ENCODE measurements at places on chromosomes 13 and 19.

DNA sequence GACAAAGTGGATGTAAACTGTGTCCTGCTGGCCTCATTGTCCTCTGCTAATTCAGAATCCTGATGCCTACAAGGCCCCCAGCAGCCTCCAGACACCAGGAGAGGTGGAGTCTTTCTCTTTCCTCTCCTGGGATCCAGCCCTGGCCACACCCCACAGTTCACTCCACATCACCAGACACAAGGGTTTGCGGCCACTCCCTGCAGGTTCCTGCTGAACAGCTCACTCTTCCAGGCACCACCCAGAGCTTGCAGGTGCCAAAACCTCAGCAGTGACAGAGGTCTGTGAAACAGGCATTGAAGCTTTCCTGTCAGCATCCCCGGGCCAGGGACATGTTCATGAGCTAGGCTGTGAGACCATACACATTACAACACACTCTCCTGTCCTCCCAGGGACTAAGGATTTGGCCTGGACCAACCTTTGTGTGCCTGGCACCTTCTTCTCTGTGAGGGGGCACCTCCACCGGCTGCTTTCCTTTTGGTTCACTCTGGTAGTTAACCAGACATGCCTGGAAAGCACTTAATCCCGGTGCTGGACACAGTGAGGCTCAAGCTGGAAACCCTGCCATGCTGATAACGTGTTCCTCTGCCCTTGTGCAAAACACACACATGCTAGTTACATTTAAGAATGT lies 11.1 kb upstream of the ATP12A start:
- DNase-seq: no peak

DNA sequence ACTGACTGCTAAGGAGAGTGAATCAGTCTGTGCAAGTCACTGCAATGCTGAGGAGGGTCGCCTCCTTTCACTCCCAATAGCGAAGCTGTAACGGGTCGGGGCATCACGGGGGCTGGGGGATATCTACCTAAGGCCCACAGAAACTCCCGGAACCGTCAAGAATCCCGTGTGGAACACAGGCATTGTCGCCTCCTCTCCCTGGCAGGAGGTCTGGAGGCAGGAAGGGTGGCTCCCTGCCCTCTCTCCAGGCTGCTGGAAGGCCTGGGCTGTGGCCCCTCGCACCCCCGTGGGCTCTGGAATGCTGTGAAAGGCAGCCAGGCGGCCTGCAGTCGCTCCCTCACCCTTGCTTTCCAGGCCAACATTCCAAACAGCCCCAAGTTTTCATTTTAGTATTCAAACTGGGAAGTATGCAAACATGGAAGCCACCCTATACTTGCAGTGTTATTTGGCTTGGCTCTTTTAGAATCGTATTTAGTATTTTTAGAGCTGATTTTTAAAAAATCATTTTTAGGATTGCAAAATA lies 109.4 kb downstream of the CRYL1 start:
- DNase-seq: no peak

DNA sequence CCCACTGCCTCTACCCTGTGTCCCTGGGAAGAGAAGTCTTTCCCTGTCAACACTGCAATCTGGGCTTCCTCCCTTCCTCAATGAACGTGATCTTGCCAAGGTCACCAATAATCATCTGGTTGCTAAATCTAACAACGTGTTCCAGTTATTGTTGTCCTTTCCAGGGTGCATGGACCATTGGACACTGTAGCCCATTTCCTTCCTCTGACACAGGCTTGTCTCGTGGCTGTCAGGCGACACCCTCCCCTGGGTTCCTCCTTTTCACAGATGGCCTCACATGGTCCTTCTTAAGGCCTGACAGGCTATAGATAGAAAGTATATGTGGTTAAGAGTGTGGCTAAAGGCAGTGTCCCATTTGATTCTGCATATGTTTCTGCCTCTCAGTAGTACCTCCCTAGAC lies 67.7 kb upstream of the STARD13 start:
- no peak for DNase-seq

DNA sequence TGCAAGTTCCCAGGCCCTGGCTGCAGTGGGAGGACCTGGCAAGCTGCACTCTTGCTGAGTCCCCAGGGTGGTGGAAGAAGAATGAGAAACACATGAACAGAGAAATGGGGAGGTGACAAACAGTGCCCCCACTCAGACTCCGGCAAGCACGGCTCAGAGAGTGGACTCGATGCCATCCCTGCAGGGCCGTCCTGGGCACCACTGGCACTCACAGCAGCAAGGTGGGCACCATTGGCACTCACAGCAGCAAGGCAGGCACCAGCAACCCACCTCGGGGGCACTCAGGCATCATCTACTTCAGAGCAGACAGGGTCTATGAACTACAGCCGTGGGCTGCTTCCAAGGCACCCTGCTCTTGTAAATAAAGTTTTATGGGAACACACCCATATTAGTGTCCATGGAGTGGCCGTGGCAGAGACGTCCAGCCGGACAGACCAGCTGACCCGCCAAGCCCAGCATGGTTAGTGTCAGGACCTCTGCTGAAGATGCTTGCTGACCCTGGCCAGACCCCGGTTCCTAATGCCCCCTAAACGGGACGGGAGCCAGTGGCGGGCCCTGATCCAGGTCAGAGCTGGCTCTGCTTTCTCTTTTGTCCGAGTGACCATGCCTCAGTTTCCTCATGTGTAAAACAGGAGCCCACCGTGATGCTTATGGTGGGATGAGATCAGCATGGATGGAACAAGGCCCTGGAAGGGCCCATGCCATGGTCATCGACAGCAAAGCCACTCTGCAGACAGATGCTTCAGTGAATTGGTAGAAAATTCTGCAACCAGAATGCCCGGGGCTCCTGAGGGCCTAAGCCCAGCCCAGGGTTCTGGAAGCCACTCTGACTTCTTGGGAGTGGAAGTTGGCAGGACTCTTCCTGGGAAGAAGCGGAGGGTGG lies 2.1 kb upstream of the F10 start:
- DNase-seq: no peak

DNA sequence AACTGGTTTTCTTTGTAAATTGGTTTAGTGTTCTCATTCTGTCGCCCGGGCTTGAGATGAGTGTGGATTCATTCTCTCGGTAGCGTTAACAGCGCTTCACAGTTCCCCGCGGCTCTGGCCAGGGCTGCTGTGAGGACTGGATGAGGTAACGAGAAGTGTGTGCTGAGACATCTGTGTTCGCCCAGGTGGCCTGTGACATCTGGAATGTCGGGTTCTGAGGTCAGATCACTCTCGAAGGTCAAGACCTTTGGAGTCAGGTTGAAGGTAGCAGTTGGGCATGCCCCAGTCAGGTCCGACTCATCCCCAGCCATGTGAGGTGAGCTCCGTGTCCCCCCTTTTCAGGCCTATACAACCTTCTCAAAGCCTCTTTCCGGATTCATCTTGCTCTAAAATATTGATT lies 13.4 kb upstream of the TUBGCP3 start:
- DNase-seq: no peak

DNA sequence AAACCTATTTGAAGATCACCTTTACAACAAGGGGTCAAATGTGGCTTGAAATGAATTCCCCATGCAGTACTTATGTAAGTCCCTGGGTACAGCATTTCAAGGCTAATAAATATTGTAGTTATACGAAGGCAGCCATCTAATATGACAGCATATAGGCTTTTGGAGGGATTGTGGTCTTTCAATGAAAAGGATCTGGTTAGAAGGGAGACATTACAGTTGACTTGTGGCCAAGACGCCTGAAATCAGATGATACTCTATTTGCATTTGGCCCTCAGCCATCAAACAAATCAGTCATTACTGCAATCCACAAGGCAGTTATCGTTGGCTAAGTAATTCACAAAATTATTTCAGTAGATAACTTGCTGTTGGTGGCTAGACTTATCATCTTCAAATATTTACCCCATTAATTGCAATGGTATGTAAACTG lies 242.7 kb downstream of the DCLK1 start:
- DNase-seq: peak; percentile 48

All from NCI-H1694 treated with DMSO at 0.1 percent for 48 hours (cell line).